ENCODE measurements at places on chromosomes 1 and 21.
A peak's percentile ranks its signal among the peaks of the same experiment; 100 is the strongest.

DNA sequence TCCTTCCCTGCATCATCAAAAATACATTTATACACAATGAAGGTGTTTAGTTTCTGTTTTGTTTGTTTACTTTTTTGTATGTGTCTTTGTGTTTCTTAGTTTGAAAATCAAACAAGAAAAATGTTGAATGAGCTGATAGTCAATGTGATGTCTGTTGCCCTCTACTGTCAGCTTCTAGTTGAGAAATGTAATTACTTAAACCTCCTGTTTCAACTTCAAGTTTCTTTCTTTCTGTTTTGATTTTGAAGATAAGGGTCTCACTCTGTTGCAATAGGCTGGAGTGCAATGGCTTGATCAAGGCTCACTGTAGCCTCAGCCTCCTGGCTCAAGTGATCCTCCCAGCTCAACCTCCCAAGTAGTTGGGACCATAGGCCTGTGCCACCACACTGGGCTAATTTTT lies 37.5 kb downstream of the SPTA1 start:
- DNase-seq, result no peak
- no peak overlapping the region for H3K4me3 ChIP-seq
- no peaks in the 10 kb centered on the region for H3K36me3 ChIP-seq
- no peaks in the 10 kb centered on the region for H3K4me1 ChIP-seq

GRCh38 chr1:71049951-71050598 lies 2.5 kb upstream of the PTGER3 start:
- no peaks in the 10 kb centered on the region for H3K36me3 ChIP-seq
- no peak overlapping the region for H3K27ac ChIP-seq
- peaks cover 15% of the 10 kb centered on the region for H3K4me1 ChIP-seq
- no peak for DNase-seq

DNA sequence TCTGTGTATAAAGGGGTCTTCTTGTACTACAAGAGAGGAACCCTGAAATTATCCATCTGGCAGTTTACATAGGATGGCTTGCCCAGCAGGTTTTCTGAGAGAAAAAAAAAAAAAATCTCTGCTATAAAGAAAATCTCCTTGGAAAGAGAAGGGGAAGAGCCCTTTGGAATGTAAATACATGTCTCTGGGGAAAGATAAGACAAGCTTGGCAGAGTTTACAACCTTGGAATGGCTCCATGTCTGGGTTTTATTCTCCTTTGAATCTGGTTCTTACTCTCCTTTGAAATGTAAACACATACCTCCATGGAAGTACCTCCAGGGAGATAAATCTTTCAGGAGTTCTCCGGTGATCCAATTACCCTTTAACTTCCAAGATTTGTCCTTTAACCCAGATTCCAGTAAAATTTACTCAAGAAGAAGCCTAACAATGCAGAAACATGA lies 45.1 kb upstream of the DNAH14 start:
- no peaks in the 10 kb centered on the region for H3K27me3 ChIP-seq
- no peaks in the 10 kb centered on the region for H3K36me3 ChIP-seq
- H3K4me1 ChIP-seq, result no peaks in the 10 kb centered on the region
- H3K27ac ChIP-seq, result no peak overlapping the region
- H3K4me3 ChIP-seq, result no peak overlapping the region

DNA sequence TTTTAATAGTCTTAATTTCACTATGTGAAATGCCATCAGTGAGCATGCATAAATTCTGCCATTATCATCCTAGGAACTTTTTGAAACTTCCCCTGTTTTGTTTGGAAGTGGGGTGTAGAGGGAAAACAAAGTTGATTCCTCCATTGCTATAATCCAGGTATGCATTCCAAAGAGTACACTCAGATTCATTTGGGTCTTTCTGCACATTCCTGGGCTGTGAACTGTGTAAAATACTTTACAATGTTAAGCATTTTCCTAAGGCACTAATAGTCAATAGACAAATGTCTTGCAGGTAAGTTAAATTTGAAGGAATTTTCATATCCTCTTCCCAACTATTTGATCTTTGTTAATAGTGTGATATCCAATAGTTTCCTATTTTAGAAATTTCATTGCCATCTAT lies 36.2 kb downstream of the SGIP1 start:
- H3K27me3 ChIP-seq, result no peaks in the 10 kb centered on the region
- no peak for DNase-seq
- no peak overlapping the region for H3K27ac ChIP-seq
- H3K36me3 ChIP-seq, result no peaks in the 10 kb centered on the region
- H3K4me3 ChIP-seq, result no peak overlapping the region

GRCh38 chr1:38361566-38361965 lies 315.0 kb upstream of the POU3F1 start:
- no peak overlapping the region for H3K4me3 ChIP-seq
- no peaks in the 10 kb centered on the region for H3K36me3 ChIP-seq
- no peaks in the 10 kb centered on the region for H3K4me1 ChIP-seq
- no peak overlapping the region for H3K27ac ChIP-seq
- DNase-seq, result no peak
- H3K27me3 ChIP-seq, result no peaks in the 10 kb centered on the region

GRCh38 chr1:174898102-174898797 lies 101.5 kb upstream of the CACYBP start:
- H3K4me3 ChIP-seq, result no peak overlapping the region
- H3K4me1 ChIP-seq, result no peaks in the 10 kb centered on the region
- no peaks in the 10 kb centered on the region for H3K27me3 ChIP-seq
- no peak overlapping the region for H3K27ac ChIP-seq
- no peak for DNase-seq

- DNase-seq, result no peak
- no peaks in the 10 kb centered on the region for H3K36me3 ChIP-seq
- no peak overlapping the region for H3K27ac ChIP-seq
- H3K27me3 ChIP-seq, result no peaks in the 10 kb centered on the region
Observed at GRCh38 chr1:87981386-87981785, 652.7 kb downstream of the LMO4 start.

GRCh38 chr21:37348664-37349063 lies 17.9 kb upstream of the DYRK1A start:
- no peaks in the 10 kb centered on the region for H3K36me3 ChIP-seq
- no peak overlapping the region for H3K27ac ChIP-seq
- no peaks in the 10 kb centered on the region for H3K27me3 ChIP-seq

GRCh38 chr1:247102381-247102780 lies 1.8 kb downstream of the ZNF669 start:
- no peaks in the 10 kb centered on the region for H3K27me3 ChIP-seq
- H3K4me3 ChIP-seq, result no peak overlapping the region
- H3K4me1 ChIP-seq, result peaks cover 25% of the 10 kb centered on the region
- H3K36me3 ChIP-seq, result peaks cover 35% of the 10 kb centered on the region

DNA sequence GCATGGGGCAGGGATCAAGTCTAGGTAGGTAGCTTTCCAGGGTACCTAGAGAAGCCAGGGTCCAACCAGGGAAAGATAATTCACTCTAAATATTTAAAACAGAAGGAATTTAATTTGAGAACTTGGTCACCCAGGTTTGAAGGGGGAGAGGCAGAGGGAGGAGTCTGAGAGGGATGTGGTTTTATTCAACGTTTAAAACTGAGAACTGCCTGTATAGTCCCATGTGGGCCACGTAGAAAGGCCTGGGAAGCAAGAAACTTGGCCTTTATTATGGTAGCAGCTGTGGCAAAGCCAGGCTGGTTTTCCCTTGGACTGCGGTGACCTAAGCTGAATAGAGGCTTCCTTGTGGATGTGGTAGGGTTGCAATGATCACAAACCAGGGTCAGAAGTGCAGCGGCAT lies 42.0 kb upstream of the DUSP10 start:
- no peak for DNase-seq
- no peaks in the 10 kb centered on the region for H3K27me3 ChIP-seq
- no peaks in the 10 kb centered on the region for H3K4me1 ChIP-seq
- H3K27ac ChIP-seq, result no peak overlapping the region

GRCh38 chr1:107786203-107786845 lies 178.7 kb downstream of the VAV3 start:
- H3K36me3 ChIP-seq, result no peaks in the 10 kb centered on the region
- no peaks in the 10 kb centered on the region for H3K27me3 ChIP-seq
- H3K4me1 ChIP-seq, result peaks cover 5% of the 10 kb centered on the region

- no peaks in the 10 kb centered on the region for H3K27me3 ChIP-seq
- no peak overlapping the region for H3K4me3 ChIP-seq
- no peak for DNase-seq
- H3K27ac ChIP-seq, result no peak overlapping the region
- no peaks in the 10 kb centered on the region for H3K4me1 ChIP-seq
- H3K36me3 ChIP-seq, result no peaks in the 10 kb centered on the region
Observed at GRCh38 chr1:70866542-70867264, 180.9 kb downstream of the PTGER3 start.

DNA sequence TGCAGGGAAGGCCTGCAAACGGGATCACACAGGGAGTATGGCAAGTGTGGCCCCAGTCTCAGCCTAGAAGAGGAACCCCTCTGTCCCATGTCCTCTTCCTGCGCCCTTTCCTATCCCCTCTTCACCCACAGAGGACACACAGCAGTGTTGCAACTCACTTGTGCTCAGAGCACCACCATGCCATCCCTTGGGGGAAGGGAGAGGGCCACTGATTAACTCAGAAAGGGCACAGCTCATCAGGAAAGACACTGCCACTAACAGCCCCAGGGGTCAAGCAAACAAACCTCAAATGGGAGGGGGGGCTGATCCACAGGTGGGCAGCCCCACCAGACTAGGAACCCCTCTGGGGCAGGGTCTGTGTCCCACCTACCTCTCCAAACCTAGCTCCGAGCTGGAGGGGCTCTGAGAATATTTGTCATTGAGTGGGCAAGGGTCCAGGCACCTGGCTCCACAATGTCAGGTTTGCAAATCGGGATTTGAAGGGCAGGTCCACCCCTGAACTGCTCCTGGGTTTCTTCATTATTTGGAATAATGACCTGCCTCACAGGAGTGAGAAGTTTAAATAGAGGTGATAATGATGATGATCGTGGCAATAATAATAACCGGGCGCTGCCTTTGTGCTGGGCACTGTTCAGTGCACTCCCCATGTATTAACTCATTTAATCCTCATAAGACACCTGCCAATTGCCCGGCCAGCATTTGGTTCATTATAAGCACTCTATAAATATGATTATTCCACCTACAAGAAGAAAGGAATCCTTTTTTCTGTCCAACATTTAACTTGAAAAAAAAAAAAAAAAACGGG lies 1.0 kb downstream of the ALDH4A1 start:
- no peak for DNase-seq
- H3K4me1 ChIP-seq, result peaks cover 39% of the 10 kb centered on the region
- H3K27ac ChIP-seq, result no peak overlapping the region
- no peaks in the 10 kb centered on the region for H3K36me3 ChIP-seq

- H3K36me3 ChIP-seq, result no peaks in the 10 kb centered on the region
- H3K27ac ChIP-seq, result no peak overlapping the region
- peaks cover 17% of the 10 kb centered on the region for H3K4me1 ChIP-seq
- H3K27me3 ChIP-seq, result no peaks in the 10 kb centered on the region
- no peak for DNase-seq
Observed at GRCh38 chr1:154863315-154864174, 6.5 kb downstream of the KCNN3 start.

DNA sequence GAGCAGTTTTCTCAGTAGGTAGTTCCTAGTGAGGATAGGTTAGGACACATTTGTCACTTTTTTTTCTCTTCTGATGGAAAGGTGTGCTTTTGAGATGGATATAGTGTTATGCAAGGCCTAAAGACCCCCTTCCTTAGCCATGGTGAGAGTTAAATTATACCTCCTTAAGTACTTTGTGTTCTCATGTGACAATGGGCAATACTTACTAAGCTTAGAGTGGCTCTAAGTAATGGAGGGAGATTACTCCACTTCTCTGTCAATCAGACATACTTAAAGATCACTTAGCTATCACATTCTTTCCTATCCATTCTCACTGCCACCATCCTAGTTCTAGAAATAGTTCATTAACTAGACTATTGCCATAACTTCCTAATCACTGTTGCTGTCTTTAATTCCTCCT lies 265.6 kb downstream of the PBX1 start:
- H3K36me3 ChIP-seq, result peaks cover 23% of the 10 kb centered on the region
- H3K4me3 ChIP-seq, result no peak overlapping the region
- peak overlapping the region; percentile 43 for H3K27ac ChIP-seq
- DNase-seq, result no peak
- H3K4me1 ChIP-seq, result peaks cover 31% of the 10 kb centered on the region

DNA sequence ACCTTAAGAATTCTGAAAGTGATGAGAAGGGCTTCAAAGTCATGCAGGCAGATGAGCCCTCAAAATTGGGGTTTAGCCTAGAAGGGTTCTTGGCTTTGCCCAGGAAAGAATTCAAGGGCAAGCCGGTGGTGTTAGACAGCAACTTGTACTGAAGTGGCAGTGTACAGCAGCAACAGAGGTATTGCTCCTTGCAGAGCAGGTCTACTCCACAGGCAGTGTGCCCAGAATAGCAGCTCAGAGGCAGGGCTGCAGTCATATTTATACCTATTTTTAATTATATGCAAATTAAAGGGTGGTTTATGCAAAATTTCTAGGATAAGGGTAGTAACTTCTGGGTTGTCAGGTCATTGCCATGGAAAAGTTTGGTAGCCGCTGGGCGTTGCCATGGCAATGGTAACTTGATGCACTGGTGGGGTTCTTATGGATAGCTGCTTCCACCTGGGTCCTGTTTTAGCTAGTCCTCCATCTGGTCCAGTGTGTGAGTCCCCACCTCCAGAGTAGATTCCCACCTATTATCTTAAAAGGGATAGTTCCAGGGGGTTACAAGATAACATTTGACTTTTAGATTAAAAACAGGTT lies 57.9 kb upstream of the CR2 start:
- no peaks in the 10 kb centered on the region for H3K4me1 ChIP-seq
- DNase-seq, result no peak

- H3K4me3 ChIP-seq, result peak overlapping the region; percentile 92
- peaks cover 28% of the 10 kb centered on the region for H3K4me1 ChIP-seq
- DNase-seq, result no peak
Observed at GRCh38 chr1:46197560-46197963, 672 bp downstream of the POMGNT1 start.

GRCh38 chr1:177360791-177361190 lies 190.0 kb downstream of the BRINP2 start:
- no peaks in the 10 kb centered on the region for H3K27me3 ChIP-seq
- H3K4me3 ChIP-seq, result no peak overlapping the region
- H3K36me3 ChIP-seq, result no peaks in the 10 kb centered on the region

GRCh38 chr1:18630511-18631495 lies at the start of gene PAX7:
PAX7 (plus strand) TSS chr1:18630846; CDS start chr1:18631604, 758 bp downstream.
- H3K36me3 ChIP-seq, result no peaks in the 10 kb centered on the region
- H3K4me1 ChIP-seq, result peaks cover 18% of the 10 kb centered on the region
- H3K27ac ChIP-seq, result no peak within 1 kb of the TSS
- DNase-seq, result no peak
- no peak within 1 kb of the TSS for H3K4me3 ChIP-seq
- H3K27me3 ChIP-seq, result peaks cover 36% of the 10 kb centered on the region

GRCh38 chr21:45601551-45601950 lies 42.0 kb upstream of the PCBP3 start:
- no peak overlapping the region for H3K27ac ChIP-seq
- no peaks in the 10 kb centered on the region for H3K27me3 ChIP-seq
- no peak for DNase-seq
- H3K36me3 ChIP-seq, result no peaks in the 10 kb centered on the region

DNA sequence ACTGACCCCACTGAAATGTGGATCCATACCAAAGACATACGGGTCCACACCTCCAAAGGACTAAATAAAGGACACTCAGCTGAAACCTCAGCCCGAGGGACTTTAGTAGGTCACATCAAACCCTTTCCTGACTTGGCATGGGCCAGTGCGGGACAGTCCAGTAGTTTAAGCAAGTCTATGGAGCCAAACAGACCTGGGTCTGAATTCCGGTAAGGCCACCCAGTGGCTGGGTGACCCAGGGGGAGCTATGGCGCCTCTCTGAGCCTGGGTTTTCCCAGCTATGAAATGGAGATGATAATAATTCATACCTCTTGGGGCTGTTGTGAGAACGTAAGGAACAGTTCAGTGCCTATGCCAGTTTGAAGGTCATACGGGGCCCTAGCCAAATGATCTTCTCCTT lies 36.2 kb upstream of the ZBTB40 start:
- no peaks in the 10 kb centered on the region for H3K36me3 ChIP-seq
- no peaks in the 10 kb centered on the region for H3K27me3 ChIP-seq
- DNase-seq, result no peak
- no peak overlapping the region for H3K4me3 ChIP-seq
- peaks cover 5% of the 10 kb centered on the region for H3K4me1 ChIP-seq

Measured in vagina (tissue), 2 donors.